ENCODE measurements at places on chromosomes 2 and 18.

DNA sequence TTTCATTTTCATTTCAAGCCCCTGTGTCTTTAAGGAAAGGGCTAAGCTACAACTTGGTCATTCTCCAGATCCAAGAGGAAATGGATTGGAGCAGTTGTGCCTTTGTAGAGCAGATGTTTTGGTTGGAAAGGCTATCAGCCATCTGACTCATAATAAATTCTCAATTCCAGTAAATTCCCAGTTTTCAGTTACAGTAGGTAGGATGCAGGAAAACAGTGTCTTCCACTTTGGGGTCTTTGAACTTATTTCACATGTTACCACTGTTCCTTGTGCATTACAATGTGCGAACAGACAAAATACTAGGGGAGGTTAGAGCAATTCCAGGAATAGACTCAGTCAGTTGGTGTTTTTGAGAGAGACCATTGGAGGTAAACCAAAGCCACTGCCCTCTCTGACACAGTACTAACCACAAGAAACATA is 211.9 kb downstream of the BABAM2 start:
- no peak for DNase-seq

DNA sequence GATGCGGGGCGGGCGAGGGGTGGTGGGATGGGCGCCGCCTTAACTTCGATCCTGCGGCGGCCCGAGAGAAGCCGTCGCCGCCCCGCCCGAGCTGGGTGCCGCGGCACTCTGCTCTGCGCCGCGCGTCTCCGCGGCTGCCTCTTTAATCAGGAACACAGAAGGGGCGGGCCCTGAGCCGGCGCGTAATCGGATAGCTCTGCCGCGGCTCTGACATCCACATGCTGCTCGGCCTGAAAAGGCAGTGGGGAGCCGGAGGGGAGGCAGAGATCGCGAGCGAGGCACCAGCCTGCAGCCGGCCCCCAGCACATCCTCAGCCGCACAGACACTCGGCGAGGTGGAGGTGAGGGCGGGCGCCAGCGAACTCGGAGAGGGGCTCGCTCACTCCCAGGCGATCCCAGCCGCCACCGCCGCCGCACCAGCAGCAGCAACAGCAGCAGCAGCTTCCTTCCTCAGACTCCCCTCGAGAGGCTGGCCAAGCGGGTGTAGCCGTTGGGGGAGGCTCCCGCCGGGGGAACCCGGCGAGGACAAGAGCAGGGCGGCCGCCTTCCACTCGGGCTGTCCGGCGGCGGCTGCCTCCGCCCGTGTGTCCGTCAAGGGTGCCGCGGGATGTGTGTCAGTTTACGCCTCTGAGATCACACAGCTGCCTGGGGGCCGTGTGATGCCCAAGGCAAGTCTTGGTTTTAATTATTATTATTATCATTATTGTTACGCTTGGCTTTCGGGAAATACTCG is at the start of gene NRP2:
Gene NRP2, plus strand, starts transcription at position 263 of the 732 bp plus-strand sequence. CDS start 790 bp downstream, outside the sequence.
- DNase-seq = peak; percentile 82

DNA sequence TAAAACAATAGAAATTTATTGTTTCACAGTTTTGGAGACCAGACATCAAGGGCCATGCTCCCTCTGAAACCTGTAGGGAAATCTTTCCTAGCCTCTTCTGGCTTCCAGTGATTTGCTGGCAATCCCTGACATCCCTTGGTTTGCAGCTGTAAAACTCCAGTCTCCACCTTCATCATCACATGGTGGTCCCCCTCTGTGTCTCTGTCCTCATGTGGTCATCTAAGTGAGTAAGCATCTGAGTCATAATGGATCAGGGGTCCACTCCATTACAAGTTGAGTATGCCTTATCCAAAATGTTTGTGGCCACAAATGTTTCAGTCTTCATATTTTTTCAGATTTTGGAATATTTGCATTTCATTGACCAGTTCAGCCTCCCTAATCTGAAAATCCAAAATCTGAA is 5.6 kb upstream of the SGPP2 start:
- DNase-seq = no peak

GRCh38 chr2:112026509-112026908 is 28.6 kb upstream of the TMEM87B start:
- no peak for DNase-seq

GRCh38 chr2:9332136-9332852 is 91.0 kb downstream of the ITGB1BP1 start:
- DNase-seq = no peak

- no peak for DNase-seq
Measured at GRCh38 chr2:70069049-70069448, 18.2 kb upstream of the PCBP1 start.

- DNase-seq = no peak
Measured at GRCh38 chr2:99915108-99915675, 227.2 kb downstream of the AFF3 start.

DNA sequence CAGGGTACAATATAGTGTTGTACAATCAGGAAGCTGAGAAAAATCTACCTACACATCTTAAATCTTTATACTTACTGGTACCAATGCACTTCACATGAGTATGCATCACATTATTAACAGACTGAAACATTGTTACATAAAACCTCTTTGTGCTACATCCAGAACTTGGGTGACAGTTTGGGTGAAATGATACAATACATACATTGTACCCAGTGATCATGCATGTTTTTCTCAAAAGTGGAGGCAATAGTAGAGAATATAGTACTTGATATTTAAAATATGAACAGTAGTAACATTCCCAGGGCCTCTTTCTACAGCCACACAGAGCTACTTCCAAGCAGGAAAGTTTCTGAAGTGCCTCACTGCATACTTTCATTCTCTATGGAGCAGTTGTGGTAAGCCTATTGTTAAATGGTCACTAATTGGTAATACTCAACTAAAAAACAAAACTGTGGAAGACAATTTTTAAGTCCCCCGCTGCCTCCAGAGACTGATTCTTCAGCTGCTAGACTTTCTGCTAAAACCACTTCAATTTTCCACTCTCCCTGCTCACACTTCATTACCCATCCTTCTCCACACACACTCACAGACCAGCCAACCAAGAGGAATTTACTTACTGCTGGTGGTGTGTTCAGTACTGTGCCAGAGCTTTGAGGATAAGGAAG is 22.9 kb upstream of the GRB14 start:
- DNase-seq = no peak

GRCh38 chr2:16048466-16048865 is 108.1 kb downstream of the MYCN start:
- no peak for DNase-seq

DNA sequence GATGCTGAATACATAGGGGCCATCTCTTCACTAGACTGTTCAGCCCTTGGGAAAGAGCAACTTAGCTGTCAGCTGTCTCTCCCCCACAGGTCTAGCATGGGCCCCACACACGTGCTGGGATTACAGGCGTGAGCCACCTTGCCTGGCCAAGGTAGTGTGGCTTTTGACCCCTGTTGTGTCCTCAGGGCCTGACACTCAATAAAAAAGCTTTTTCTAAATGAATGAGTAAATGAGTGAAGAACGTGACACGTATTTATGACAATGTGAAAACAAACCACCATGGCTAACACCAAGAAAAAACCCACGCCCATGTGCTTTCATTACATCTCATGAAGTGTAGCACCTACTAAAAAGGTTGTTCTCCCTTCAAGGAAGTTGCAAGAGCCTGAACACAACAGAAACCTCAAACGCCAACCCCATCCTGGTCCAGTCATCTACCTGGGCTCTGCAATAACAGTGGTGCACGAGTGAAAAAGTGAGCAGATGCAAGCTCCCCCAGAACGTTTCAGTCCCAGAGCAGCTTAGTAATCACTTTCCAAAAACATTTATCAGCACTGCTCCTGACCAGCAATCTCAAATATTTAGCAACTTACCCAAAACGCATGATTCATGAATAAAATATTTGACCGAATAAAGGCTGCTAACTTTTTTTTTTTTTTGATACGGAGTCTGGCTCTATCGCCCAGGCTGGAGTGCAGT is 3.4 kb downstream of the WDFY1 start:
- no peak for DNase-seq

DNA sequence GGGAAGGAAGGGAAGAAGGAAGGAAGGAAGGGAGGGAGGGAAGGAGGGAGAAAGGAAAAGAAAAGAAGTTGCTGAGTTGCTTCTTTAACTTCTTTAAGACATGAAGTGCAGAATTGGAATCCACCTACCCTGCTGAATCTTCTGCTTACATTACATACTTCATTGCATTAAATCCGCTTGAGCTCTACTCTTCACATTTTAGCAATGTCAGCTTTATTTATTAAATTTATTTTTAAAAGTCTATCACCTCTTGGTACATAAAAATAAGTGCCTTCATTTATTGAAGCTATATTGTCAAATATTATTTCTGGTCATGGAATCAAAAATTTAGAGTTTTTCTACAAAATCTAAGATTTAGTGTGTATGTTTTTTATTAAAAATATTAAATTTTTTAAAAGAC is 284.6 kb downstream of the CCDC102B start:
- DNase-seq = no peak

DNA sequence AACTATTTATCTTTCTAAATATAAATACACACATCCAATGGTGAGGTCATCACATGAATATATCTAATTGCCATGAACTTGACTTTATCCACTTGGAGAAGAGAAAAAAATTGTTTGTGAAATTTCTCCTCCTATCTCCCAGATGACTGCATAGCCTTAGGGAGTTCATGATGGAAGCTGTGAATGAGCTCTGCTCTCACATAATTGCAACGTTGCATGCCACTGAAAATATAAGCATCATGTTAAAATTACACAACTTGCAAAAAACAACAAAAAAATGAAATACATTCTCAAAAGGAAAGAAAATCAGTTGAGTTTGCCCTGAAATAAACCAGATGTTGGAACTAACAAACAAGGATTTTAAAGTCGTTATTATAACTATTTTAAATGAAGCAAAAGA is 50.6 kb upstream of the OSR1 start:
- DNase-seq = no peak

DNA sequence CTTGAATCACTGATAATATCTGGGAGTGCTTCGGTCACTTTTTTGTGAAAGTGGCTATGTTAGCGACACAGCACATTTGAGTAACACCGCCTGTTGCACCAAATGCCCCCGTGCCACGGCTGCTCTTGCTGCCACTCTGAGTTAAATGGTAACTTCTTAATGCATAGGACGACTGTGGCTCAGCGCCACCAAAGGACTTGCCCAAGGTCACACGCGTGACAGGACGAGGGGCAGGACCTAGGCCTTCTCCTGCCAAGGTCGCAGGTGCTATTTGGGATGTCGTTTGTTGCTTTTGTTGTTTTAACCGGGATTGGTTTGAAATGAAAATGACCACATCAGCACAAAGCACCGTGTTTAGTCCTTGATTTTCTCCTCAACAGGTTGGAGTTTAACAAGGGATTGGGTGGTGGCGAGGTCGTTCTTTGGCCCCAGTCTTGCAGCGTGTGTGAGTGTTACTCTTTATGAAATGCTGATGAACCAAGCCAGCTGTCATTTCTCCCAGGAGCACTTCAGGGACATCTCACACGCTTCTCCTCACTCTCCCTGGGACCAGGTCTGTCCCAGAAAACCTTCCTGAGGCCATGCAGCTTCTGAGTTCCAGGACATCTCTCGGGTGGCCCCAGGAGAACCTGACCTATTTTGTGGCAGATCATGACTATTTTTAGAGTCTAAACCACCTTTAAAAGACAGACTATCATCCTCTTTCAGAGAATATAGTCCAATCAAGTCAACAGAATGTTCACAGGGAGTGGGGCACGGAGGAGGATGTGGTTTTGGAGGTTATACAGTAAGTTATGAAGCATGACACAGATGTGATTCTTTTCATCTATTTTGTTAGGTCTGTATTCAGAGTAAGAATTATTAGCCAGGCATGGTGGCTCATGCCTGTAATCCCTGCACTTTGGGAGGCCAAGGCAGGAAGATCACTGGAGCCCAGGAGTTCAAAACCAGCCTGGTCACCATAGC is 49.9 kb downstream of the MTCL1 start:
- DNase-seq = no peak

DNA sequence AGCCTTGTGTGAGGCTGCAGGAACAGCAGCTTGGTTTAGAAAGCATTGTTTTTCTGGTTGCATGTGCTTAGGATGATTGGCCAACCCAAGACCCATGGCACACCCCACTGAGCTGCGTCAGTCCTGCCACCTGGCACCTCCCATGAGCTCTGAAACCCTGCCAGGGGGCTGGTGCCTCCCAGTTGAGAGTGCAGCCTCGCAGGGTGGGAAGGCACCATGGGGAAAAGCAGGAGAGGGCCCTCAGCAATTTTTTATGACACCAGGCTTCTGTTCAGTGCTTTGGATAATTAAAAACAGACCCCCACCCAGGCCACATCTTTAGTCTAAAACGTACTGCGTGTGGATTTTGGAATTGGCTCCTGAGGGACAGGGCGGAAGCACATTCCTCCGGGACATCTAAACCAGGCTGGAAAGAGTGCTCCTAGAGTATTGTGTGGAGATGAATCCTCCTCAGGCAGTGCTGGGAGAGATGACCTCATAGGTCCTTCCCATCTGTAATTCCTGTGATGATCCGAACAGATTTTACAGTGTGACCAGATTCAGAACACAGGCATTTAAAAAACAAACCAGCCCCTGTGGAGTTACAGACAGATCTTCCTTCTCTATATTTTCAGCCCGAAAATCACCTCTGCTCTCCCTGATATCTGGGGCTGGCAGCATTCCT is 438.3 kb downstream of the ZNF521 start:
- DNase-seq = no peak
